ENCODE measurements at places on chromosomes 1 and 21.

DNA sequence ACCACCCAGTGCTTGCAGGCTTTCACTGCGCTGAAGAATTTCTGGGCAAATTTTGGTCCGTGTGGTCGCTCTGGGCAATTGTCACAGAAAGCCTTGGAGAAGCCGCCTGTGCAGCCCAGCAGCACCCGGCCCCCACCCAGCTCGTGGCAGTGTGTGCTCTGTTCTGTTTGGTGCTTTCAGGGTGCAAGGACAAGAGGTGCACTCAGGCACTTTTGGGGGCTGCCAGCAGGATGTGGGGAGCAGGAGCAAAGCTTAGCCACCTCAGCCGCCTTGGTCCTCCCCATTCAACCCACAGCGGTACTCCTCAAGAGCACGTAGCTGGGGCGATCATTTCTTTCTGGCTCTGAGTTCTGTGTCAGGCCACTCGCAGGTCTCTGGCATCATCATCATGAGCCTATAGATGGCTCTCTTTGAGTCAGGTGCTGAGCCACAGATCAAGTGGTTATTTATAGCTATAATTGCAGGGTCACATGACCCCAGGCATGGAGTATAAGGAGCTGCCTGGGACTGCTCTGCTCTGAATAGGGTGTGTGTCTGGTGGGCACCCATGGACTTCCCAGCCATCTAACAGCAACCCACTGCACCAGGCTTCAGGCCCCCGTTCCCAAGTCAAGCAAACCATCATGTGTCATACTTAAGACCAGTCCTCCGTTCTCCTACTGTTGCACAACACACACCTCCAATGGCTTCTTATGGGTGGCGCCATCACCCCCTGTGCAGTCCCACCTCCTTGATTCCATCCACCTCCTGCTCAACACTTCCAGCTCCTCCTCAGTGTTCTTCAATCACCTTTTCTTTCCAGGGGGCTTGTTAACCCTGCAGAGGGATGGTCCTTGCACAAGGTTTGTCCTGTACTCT is 18.1 kb upstream of the TENT5C start:
- DNase-seq: no peak

GRCh38 chr1:172704420-172705210 is 45.7 kb downstream of the FASLG start:
- DNase-seq: no peak

GRCh38 chr21:31644643-31645042 is 14.8 kb upstream of the SOD1 start:
- DNase-seq: no peak

- no peak for DNase-seq
Measured at GRCh38 chr1:86987446-86987845, 73.0 kb downstream of the HS2ST1 start.

DNA sequence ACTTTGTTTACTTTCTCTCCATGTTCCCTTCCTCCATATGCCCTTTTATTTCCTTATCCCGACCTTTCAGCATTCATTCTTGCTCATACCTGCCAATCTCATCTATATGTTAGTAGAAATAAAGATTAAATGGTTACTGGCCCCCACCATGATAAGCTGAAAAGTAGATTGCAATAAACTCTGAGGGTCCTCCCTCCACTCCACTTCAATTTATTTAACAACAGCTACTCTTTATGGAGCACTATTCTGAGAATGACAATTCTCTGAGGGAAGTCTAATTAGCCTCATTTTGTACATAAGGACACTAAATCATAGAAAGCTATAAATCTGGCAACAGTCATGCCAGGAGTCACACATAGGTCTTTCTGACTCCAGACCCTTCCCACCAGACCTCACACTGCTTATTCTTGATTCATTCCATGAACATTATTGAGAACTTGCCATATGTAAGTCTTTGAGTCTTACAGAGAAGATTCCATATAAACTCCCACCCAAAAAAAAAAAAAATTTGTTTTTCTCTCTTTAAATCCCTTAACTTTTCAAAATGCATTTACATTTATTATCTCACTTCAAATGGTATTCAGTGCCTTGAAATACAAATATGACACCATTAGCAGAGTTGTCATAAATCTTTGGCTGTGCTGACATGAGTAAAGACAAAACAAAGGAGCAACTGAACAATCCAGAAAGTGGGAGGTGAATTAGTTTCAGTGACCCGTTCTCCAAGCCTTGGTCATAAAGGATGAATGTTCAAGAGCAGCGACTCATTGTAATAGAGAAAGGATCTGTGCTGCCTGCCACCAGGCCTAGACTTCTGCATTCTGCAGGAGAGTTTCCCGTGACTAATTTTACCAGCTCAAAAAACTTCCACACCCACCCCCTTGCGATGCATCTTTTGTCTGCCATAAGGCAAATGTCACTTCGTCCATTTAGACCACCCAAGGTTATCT is 28.5 kb downstream of the PALMD start:
- DNase-seq: no peak

- no peak for DNase-seq
Measured at GRCh38 chr1:2584686-2585317, 1.8 kb upstream of the PRXL2B start.

- DNase-seq: no peak
Measured at GRCh38 chr1:28296401-28297261, 32.2 kb upstream of the MED18 start.

- no peak for DNase-seq
Measured at GRCh38 chr1:227793948-227794816, 21.3 kb upstream of the PRSS38 start.

- no peak for DNase-seq
Measured at GRCh38 chr1:246608616-246609376, 42.5 kb downstream of the CNST start.

- no peak for DNase-seq
Measured at GRCh38 chr21:46057111-46057709, 40.7 kb upstream of the COL6A2 start.

DNA sequence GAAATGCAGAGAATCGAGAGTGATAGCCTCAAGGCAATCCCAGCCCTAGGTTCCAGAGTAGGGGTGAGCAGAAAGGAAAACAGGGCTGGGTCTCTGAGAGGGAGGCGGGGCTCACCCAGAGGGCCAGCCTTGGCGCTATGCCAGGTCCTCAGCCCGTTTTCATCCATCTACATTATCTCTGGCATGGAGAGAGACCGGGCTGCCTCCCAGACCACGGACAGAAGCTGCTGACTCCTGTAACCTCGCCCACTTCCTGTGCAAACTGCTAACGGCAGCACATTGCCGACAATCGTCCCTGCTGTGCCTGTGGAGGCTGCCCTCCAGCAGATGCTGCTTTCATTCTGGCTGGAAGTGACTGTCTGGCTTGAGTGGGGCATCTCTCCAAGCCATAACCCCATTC is 569.1 kb downstream of the NPHP4 start:
- peak; percentile 11 for DNase-seq

DNA sequence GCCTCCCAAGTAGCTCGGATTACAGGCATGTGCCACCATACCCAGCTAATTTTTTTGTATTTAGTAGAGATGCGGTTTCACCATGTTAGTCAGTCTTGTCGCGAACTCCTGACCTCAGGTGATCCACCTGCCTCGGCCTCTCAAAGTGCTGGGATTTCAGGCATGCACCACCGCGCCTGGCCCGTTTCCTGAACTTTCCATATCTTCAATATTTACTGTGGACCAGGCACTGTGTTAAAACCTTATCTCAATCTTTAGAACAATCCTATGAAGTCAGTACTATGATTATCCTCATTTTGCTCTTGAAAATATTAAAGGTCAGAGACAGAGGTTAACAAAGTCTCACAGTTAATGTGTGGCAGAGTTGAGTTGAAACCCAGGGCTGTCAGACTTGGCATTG is 1.6 kb upstream of the ADCY10 start:
- no peak for DNase-seq

DNA sequence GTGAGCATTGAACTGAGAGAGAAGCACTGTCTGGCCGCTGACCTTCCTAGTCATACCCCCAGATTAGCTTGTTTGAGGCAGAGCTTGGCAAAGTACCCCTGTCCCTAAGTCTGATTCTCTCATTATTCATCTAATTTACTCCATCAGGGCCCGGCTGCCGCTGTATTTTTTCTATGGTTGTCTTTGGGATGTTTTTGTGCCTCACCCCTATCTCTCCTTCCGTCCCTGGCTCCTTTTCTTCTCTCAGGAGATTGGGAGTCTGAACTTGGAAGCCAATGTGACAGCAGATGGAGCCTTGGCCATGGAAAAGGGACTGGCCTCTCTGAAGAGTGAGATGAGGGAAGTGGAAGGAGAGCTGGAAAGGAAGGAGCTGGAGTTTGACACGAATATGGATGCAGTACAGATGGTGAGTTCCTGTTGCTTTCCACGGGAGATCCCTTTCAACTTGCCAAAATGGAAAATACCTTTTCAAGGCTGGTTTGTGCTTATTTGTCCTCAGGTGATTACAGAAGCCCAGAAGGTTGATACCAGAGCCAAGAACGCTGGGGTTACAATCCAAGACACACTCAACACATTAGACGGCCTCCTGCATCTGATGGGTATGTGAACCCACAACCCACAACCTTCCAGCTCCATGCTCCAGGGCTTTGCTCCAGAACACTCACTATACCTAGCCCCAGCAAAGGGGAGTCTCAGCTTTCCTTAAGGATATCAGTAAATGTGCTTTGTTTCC is 53.9 kb downstream of the LAMC2 start:
- DNase-seq: no peak

DNA sequence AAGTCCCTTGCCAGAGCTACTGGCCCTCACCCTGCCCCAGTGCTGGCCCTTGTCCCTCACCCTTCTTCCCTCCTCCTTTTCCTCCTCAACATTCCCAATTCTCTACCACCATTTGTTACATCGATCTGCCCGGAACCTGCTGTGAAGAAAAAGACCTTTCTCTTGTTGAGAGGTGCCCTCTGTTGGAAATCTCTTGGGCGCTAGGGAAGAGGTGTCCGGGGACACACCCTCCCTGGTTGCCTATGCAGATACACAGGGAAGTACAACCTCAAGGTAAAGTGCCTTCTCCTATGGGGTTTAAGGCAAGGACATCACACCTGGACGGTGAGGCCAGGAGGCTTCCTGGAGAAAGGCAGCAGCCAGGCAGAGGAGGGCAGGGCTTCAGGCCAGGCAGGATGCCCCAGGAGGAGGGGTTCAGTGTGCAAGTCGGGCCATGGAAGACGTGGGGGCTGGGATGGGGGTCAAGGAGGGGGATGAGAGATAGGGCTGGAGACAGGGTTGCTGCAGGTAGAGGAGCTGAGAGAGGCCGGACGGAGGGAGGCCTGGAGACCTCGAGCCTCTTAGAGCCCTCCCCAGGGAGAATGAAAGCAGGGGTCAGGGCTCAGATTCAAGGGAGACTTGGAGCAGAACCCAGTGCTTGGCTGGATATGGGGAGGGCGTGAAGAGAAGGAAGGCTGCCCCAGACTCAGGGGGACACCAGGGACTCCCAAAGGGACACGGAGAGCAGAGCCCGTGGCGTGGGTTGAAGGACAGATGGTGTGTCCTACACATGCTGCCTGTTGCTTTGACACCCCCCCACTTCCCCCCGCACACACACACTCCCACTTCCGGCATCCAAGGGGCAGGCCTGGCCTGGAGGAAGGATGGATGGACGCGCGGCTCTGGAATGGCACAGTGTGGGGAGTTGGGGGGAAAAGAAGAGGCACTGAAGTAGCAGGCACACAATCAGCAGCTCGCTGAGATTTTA is 44.5 kb downstream of the RIPK4 start:
- DNase-seq: no peak

- no peak for DNase-seq
Measured at GRCh38 chr1:53942127-53942957, 3.2 kb downstream of the IFT25 start.

DNA sequence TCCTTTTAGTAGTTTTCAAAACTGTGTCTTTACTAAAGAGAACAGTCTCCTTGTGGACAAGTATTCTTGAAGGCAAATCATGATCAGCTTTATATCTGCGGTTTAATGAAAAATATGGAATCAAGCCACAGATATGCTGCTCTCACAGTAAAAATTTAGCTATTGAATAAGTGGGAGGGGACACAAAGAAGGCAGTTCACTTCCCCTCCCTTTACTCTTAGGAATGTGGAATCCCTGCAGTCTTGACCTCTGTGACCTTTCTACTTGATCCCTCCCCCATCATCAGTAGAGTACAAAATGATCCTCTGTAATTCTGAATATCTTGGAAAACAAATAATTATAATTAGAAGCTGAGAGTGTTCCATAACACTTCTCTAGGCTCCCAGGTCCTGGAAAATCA is 136.7 kb upstream of the HOOK1 start:
- no peak for DNase-seq

- DNase-seq: no peak
Measured at GRCh38 chr1:202807451-202807925, 733 bp downstream of the KDM5B start.

- DNase-seq: no peak
Measured at GRCh38 chr1:234525099-234525799, 46.3 kb upstream of the TARBP1 start.

- DNase-seq: no peak
Measured at GRCh38 chr1:185539277-185539943, 194.8 kb upstream of the HMCN1 start.

All from stimulated activated CD8-positive, alpha-beta memory T cell treated with anti-CD3 and anti-CD28 coated beads, Interleukin-7, amount 100 ng/mL, for 1 hour (primary cell).